ENCODE measurements at places on chromosomes 7 and 10.

GRCh38 chr10:24674892-24675632 lies 48.6 kb downstream of the ARHGAP21 start:
- no peak for DNase-seq

DNA sequence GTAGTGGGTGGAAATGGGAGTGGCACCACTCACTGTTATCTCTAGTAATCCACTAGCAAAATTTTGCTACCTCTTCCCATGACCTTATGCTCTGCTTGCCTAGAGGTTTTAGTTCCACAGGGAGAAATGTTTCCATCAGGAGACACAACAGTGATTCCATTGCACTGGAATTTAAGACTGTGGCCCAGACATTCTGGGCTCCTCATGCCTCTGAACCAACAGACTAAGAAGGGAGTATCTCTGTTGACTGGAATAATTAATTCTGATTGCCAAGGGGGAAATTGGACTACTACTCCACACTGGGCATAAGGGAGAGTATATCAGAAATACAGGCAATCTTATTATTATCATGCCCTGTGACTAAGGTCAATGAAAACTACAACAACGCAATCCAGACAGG lies 16.2 kb upstream of the BRAF start:
- DNase-seq: no peak

- no peak for DNase-seq
Measured at GRCh38 chr7:107173691-107174406, 5.0 kb downstream of the HBP1 start.

GRCh38 chr10:126521399-126521798 lies 133.1 kb upstream of the ADAM12 start:
- no peak for DNase-seq

GRCh38 chr7:113810080-113810744 lies 108.6 kb downstream of the PPP1R3A start:
- no peak for DNase-seq

GRCh38 chr7:10022957-10023356 lies 950.7 kb upstream of the PHF14 start:
- no peak for DNase-seq

DNA sequence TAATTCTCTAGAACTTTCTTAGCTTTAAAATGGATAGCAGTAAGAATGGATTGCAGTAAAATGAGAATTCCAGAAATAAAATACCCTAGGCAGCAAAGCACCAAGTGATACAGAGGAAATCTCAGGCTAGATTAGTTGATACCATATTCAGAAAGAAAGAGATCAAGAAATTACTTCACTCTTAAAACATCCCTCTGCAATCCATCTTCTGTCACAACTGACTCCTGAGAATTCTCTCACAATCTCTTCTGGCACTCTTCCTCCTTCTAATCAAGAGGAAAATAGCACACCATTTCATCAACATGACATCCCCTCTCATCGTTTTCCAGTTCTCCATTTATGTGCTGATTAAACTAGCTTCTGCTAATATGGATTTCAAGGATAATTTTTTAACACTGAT lies 42.2 kb upstream of the LAMB1 start:
- no peak for DNase-seq

GRCh38 chr7:73342645-73343044 lies 14.7 kb downstream of the FKBP6 start:
- no peak for DNase-seq

DNA sequence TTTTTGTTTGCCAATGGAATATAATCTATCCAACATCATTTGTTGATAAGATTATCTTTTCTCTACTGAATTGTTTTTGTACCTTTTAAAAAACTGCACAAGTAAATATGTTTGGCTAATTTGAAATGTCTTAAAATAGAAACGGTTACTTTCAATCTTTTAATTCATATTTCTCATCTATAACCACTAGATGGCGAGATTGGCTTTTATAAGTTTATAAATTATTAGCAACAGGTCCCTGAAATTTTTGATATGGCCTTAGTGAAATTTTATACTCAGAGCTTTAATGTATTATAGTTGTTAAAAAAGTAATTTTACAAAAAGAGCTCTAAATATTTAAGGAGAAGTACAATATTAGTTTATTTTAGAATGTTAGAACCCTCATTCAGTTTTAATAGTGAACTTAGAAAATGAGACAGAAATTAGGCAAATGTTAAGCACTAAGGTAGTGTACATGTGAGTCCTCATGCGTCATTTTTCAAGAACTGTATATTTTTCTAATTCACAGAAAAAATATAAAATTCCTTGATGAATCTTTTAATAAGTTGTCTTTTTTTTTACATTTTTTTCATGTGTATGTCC lies 592.5 kb downstream of the ARL4A start:
- DNase-seq: no peak

DNA sequence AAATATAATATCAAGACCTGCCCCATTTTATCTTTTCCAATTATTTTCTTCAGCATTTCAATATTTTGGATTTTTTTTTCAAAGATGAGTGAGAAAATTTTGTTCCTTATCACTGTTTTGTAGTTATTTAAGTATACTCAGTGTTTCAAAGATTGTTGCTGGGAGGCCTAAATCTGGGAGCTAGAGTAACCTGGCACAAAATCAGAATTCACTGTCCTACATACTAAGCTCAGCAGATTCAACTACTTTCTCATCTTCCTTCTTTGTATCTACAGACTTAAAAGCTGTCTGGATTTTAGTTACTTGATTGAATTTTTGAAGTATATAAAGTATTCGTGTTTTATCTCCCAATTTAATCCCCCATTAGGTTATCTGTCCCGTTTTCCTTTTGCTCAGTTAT lies 85.9 kb downstream of the TAX1BP1 start:
- no peak for DNase-seq

DNA sequence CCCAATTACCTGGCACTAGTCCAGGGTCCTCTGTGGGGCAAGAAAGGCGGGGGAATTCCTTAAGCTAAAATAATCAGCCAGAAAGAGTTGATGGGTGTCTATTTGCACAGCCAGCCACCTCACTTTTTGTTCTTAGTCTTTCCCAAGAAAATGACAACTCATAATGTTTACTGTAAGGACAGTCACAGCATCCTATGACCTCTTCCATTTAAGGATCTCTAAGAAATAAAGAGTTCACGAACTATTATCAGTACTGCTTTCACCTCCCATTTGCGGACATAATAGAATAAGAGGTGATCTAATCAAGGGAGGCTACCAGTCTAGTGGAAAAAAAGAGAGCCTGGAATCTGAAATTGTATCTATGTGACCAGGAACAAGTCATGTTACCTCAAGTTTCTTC lies 72.4 kb upstream of the LRRC17 start:
- DNase-seq: no peak

DNA sequence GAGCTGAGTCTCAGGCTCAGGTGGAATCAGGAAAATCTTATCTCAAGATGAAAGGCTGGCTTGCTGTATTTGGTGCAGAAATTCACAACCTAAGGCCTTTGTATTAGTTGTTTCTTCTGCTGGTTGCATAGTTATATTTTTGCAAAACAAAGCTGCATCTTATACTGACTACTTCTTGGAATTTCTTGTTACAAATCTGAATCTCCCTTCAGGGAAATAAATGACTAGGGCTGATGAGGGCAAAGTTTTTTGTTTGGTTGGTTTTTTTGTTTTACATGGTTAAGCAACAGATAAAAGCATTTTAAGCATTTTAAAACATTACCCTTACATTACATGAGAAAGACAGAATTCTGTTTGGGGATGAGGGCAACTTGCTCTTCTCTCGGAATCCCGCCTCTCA lies 13.9 kb upstream of the LRRN3 start:
- no peak for DNase-seq

GRCh38 chr7:85510287-85510686 lies 323.4 kb upstream of the SEMA3D start:
- DNase-seq: no peak

- DNase-seq: no peak
Measured at GRCh38 chr7:51309361-51310130, 7.1 kb downstream of the COBL start.

DNA sequence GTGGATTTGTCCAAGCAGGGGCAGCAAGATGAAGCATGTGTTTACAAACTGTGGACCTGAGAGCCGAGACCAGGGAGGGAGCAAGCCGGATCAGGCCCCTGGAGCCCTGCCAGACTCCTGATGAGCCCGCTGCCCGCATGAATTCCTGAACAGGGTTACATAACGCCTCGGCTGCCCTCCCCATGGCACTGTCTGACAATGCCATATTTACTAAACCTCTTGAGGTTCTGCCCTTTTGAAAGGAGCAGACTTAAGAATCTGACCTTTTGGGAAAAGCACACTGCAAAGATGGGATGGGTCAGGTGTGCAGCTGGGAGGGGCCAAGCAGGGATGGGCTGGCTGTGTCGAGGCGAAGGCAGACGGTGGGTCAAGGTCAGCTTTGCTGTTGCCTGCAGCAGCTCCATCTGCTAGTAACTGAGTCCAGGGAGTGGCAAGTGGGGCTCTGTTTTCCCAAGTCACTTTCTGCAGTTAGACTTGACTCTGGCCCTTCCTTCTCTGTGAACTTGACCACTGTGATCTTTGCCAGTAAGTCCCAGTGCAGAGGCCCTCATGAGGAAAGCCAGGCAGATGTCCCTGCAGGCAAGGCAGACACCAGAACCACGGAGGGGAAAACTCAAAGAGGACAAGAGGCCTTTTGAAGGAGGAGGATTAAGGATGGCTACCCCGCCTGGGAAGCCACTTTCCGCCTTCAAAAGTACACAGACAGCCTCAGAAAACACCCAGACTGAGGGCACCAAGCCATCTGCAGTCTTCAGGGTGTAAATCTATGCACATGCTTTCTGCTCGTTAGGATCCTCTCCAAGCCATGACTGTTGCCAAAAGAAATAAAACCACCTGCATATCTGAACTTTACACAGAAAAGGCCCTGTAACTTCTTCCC lies 175.8 kb downstream of the TNS3 start:
- no peak for DNase-seq

- DNase-seq: no peak
Measured at GRCh38 chr10:74381291-74381853, 230.4 kb downstream of the ADK start.

GRCh38 chr10:61329854-61330253 lies 123.3 kb downstream of the TMEM26 start:
- DNase-seq: no peak

- no peak for DNase-seq
Measured at GRCh38 chr7:94792241-94792640, 115.2 kb upstream of the PPP1R9A start.

DNA sequence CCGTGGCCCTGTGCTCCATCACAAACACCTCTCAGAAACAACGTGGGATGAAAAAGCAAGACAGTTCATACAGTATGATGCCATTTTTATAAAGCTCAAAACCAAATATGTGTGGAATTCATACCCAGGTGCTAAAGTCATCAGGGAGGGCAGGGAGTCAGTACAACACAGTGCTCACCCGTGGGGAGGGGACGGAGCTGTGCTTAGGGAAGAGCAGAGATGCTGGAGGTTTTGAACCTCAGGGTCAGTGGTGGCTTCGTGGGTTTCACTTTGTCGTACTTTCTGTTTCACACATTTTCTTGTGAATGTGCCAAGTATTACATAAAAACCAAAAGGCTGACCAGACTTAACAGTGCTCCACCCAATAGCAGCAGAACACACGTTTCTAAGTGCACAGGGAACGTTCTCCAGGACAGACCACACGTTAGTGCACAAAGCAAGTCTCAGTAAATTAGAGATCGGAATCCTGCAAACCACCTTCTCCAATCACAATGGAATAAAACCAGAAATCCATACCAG lies 21.2 kb downstream of the ZMIZ2 start:
- no peak for DNase-seq

DNA sequence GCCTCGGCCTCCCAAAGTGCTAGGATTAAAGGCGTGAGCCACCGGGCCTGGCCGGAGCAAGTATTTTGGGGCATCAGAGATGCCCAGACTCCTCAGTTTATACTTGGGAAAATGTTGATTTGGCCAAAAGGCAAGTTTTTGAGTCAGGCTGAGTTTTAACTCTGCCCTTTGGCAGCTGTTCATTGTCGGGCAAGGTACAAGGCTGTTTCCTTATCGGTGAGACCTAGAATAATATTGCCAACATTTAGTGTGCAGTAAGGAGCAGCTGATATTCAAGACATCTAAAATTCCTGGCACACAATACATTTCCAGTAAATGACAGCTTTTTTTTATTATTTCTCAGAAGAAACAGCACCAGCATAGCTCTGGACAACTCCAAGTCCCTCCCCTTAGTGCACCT lies 147.6 kb upstream of the C7orf33 start:
- no peak for DNase-seq

DNA sequence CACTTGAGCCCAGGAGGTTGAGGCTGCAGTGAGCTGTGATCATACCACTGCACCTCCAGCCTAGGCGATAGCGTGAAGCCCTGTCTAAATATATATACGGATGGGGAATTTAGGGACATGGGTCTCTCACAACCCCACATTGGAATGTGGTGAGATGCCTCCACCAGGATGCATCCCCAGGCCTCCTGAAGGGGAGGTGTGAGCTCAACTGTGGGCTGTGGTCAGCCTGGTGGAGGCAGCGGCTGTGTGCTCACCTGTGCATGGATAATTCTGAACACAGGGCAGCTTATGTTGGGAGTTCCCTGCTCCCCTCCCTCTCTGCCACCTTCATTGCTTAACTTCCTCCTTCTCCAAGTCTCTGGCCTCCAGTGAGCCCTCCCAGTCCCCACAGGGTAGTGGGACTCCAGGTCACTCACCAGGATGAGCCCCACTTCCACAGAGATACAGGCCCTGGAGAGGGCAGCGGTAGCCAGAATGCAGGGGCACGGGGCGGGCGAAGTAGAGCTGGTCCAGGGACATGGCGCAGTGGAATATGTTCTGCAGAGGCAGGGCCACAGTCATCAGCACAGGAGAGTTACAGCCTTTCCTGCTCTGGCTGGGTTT lies 30.4 kb downstream of the PYROXD2 start:
- no peak for DNase-seq

DNA sequence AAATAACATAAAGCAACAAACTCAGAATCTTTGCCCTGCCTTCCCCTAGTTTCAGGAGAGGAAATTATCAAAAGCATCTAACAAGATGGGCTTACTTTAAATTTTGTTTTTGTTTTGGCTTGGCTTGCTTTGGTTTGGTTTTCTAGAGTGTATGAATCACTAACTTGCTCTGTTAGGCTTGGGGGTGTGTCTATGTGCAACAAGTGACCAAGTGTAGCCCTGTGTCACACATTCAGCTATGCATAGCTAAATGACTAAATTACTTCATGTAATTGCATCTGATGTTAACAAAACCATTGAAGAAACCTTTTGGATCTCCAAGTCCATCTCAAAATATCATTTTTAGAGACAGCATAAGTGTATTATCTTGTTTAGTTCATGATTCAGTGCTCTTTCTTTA lies 251.0 kb downstream of the TFEC start:
- DNase-seq: no peak

DNA sequence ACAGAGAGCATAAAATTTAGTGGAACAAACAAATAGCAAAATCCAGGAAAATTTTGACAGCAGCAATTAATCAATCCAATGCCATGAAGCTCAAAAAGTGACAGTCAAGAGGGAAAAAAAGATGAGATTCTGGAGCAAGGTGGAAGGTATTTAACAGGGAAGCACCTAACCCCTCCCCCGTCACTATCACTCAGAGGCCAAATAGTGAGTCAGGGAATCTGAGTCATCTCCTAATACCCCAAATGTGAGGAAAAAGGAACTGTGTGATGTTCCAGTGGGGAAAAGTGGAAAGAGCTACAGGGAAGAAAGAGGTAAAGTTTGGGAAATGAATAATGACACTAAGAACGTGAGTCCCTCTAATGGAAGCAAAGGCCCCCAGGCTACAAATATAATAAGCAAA lies 113.2 kb upstream of the PHF14 start:
- no peak for DNase-seq
